ENCODE measurements at places on chromosomes 1 and 21.

DNA sequence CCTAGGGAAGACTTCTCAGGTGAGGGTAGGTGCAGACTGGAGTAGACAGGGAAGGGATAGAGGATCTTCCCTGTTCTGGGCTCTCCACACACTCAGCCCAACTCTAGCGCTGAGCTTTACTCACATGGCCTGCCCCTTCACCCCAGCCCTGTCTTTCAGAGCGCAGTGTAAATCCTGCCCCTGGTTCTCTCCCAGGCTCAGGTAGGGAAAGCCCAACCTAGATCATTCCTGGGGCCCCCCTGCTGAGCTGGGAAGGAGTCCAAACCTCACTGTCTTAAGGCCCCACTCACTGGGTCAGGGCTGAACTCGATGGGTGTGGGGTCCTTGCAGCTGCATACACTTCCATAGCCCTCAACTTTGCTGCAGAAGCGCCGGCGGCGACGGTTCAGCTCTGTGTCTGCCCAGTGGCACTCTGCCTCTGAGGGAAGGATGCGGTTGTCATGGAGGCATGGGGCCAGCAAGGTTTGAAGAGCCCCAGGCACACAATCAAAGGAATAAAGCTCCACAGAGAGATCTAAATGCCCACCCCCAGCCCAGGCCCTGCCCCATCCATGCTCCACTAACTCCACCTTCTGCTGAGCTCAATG, 4.2 kb downstream of the POMGNT1 start:
- no peak for DNase-seq

GRCh38 chr1:56345831-56346230, 233.5 kb downstream of the PLPP3 start:
- DNase-seq = no peak

- no peak for DNase-seq
Observed at GRCh38 chr1:26616881-26617280, 78.9 kb upstream of the ARID1A start.

- DNase-seq = no peak
Observed at GRCh38 chr21:39891111-39891510, 23.9 kb downstream of the PCP4 start.

DNA sequence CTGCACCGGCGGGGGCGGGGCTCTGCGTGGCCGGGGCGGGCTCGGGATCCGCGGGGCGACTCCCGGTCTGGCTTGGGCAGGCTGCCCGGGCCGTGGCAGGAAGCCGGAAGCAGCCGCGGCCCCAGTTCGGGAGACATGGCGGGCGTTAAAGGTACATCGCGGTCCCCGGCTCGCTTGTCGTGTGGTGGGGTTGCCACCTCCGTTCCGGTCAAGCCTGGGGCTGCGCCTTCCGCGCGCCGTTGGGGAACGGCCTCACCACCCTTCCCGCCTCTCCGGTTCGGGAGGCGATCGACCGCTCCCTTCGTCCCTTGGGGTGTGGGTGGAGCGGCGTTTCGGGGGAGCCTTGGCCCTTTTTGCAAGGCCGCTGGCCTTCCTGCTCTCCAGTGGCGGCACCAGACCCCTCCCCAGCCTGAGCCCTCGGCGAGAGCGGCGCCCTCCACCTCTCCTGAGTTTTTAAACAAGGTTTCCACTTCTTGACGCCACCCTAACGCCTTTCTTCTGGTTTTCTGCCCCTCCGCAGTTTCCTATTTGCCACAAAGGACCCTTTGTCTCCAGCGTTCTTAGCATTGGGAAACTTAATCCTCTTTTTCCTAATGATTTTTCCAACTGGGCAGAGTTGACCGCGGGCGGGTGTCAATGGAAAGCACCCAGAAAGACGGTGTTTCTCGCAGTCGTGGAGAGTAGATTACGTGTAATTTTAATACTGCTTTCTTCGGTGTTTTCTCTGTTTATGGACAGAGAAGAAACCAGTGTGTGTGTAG, at the start of the genes LEPR and LEPROT:
TSS of gene LEPR (plus strand) at position 79 of the 761 bp plus-strand sequence. CDS start 144,898 bp downstream, outside the sequence.
TSS of gene LEPROT (plus strand) at position 79 of the 761 bp plus-strand sequence. CDS start at position 136, 57 bp downstream.
- no peak for DNase-seq

DNA sequence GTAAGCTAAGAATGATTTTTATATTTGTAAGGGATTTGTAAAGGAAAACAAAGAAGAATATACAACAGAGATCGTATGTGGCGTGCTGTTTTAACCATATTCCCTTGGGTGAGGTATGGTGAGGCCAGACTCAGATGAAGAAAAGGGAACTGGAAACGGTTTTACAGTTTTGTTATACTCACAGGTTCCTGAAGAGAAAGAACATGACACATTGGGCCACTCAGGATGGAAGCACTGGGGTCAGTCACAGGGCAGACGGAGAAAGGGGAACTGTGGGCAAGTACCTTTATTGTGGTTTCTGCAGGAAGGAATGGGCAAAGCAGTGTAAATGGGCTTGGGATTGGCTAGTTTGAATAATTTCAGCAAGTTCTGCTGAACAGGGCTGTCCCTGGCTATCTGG, 177.4 kb downstream of the LBR start:
- DNase-seq = peak; percentile 73

GRCh38 chr1:83689921-83690868, 308.7 kb downstream of the TTLL7 start:
- DNase-seq = no peak

DNA sequence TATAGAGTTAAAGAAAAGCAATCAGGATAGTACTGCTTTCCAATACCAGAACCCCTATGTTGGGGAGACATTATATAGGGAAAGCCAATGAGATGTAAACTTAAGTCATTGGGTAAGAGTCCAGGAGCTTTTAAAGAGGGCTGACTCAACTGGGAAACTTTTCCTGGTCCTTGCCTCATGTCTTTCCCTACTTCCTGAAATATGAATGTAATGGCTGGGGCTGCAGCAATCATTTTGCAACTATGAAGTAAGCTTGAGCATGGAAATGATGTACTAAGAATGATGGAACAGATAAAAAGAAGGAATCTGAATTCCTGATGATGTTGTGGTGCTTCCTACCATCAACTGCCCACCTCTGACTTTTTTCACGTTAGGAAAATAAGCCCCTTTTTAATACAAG, 55.7 kb downstream of the WDR3 start:
- no peak for DNase-seq

DNA sequence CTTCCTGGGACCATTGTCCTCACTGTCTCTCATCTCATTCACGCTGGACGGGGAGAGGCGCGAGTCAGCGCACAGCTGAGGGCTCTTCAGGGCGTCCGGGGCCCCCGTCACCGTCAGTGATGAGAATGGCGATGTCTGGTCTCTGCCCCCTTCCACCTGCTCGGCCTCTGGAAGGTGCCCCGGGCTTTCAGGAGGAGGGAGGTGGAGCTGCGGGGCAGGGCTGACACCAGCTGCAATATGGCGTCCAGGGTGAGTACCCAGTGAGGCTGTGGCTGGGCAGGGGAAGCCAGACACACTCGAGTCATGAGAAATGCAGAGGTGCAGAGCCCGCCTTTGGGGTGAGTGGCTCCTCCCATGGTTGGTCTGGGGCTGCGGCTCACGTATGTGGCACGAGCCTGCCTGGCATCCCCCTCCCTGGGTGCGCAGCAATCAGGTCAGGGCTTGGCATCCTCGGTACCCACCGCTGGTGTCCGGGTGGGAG, 15.1 kb downstream of the MORN1 start:
- no peak for DNase-seq

- DNase-seq = peak; percentile 8
Observed at GRCh38 chr1:158117854-158118704, 62.6 kb upstream of the CD1D start.

GRCh38 chr1:164886101-164886500, 327.1 kb downstream of the PBX1 start:
- DNase-seq = no peak

DNA sequence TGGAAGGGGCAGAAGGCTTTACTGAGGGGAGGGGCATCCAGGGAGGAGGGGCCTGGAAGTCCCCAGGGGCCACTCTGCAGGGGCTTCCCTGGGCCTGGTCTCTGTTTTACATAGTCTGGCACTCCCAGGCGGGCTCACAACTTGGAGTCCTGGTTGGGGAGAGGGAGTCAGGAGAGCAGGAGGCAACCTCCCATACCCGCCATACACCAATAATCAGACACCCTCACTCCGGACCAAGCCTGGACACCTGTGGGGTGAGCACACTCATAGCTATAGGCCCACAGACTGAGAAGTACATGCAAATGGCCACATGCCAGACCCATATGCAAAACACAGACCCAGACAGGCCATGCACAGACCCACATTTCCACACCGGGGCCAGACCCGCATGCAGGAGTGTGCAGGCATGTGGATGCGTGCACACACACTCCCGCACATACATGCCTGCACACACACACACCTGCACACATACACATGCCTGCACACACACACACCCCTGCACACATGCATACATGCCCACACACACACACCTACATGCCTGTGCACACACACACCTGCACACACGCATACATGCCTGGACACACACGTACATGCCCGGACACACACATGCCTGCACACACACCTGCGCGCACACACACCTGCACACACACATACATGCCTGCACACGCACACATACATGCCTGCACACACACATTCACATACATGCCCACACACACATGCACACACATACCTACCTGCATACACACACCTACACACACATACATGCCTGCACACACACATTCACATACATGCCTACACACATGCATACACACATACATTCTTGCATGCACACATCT, 89.5 kb upstream of the RUNX3 start:
- DNase-seq = no peak

DNA sequence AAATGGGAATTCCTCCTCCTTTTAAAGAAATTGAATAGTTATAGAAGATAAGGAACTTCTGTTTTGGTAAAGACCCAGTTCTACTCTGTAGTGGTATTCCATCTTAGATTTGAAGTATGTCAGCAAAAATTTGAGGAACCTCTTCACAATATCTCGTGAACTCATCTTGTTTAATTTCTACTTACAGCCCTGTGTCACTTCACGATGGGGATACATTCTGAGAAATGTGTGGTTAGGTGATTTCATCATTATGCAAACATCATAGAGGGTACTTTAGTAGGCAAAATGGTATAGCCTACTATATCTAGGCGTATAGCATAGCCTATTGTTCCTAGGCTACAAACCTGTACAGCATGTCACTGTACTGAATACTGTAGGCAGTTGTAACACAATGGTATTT, 36.0 kb downstream of the ALG6 start:
- peak; percentile 4 for DNase-seq

GRCh38 chr1:95321531-95321930, 87.5 kb downstream of the RWDD3 start:
- no peak for DNase-seq

DNA sequence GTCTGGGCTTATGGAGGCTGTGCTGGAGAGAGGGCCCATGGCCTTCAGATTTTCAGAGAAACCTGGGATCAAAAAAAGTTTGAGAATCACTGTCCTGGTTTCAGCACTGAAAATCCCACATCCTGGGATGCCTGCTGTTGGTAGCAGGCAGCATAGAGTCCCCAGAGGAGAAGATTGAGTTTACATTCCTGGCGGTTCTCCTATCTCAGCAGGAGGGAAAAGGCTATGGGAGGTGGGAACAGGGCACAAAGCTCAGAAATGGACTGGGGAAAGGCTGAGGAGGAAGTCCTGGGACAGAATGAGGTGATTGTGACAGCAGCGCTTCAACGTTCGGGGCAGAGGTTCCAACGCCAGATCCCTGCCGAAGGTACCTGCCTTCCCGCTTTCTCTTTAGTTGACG, 103.4 kb downstream of the ETS2 start:
- no peak for DNase-seq

DNA sequence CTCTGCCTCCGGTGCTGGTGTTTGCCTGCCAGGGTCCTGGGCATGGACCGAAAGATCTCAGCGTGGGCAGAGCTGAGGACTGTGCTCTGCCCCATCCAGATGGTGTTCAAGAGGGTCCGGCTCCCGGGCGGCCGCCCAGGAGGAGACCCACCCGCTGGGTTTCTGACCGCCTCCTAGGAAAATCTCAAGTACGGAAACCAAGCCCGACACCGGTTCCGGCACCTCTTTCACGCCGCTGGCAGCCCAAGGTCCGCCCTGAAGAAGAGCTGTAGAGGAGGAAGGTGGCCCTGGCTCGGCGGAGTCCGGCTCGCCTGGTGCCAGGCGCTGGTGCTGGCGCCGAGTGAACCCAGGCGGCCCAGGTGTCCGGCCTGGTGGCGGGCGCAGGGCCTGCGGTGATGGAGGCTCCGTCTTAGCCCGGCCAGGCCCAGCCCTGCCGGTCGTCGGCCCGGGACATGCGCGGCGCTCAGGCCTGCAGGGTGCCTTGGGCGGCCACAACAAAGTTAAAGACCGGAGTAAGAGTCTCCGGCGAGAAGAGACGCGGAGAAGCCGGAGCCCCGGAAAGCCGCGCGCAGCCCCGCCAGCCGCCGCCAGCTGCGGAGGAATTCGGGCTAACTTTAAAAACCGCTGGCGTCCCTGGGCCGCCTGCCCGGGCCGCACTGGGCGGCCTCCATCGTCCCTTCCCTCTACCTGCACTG, 1.5 kb downstream of the GRIK3 start:
- DNase-seq = no peak

- DNase-seq = no peak
Observed at GRCh38 chr21:38434913-38435533, 63.3 kb downstream of the ERG start.

GRCh38 chr1:17919525-17920439, 164.6 kb downstream of the ACTL8 start:
- no peak for DNase-seq

DNA sequence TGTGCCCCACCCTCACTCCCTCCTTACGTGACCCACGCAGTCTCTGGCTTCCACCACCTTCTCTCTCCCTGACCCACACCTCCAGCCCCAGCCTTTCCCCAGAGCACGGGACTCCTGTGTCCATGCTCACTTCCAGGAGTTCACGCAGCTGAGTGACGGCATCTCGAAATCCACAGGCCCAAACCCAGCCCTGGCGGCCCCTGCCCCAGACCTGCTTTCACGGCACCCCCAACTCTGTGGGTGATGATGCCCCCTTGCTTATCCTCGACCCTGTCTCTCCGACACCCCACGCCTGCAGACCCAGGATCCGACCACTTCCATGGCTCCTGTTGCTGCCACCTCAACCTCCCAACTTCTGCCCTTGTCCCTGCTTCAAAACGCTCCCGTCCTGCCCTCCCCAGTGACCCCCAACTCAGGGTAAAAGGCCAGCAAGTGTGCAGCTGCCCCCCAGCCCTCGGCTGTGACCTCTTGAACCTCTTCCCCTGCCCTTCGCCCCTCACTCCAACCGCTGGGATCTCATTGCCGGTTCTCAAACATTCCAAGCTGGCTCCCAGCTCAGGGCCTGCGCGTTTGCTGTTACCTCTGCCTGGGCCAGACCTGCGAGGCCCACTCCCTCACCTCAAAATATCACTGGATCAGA, 30.4 kb upstream of the LAPTM5 start:
- no peak for DNase-seq

DNA sequence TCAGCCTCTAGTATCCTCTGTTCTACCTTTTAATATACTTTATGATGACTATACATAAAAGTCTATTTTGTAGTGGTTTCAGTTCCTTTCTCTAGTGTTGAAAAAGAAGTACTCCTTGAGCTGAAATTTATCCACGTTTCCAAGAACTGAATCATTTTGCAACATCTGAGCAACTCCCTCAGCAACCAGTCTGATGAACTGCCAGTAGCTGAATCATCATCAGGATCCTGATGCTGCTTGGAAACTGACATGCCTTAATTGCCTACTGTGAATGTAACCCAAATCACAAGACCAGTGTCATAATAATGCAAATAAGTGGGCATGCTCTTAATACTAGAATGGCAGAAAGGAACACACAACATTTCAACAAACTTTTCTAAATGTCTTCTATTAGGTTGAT, 103.3 kb downstream of the CYYR1 start:
- no peak for DNase-seq

GRCh38 chr21:34266351-34266750, 97.5 kb upstream of the KCNE2 start:
- DNase-seq = no peak

Data from KG1 (cell line).